HT1080 (cell line): ENCODE measurements at places on chromosomes 11 and 22. TPM values are rescaled to one million over a fixed set of nuclear protein-coding genes. Genes with fewer than 3 reads are reported as not detected.

- no peak for DNase-seq
These were observed 28.0 kb downstream of the ATL3 start for GRCh38 chr11:63643205-63643604.

DNA sequence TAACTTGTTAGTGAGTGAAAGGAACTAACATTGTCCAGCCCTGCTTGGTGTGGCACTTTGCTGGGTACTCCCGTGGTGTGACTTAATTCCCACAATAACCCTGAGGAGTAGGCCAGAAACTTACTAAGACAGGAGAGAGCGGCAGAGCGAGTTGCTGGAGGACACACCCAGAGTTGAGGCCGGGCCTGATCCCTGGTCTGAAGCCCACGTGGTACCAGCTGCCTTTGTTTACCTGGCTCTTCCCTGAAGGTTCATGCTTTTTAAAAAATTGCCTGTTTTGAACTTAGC lies 594 bp downstream of the MPST start:
- peak; percentile 32 for DNase-seq

GRCh38 chr11:65588199-65589054 lies 7.2 kb downstream of the KCNK7 start:
- peak; percentile 57 for DNase-seq

Gene EFCAB6
- not detected in 2 replicates for total RNA-seq

DNA sequence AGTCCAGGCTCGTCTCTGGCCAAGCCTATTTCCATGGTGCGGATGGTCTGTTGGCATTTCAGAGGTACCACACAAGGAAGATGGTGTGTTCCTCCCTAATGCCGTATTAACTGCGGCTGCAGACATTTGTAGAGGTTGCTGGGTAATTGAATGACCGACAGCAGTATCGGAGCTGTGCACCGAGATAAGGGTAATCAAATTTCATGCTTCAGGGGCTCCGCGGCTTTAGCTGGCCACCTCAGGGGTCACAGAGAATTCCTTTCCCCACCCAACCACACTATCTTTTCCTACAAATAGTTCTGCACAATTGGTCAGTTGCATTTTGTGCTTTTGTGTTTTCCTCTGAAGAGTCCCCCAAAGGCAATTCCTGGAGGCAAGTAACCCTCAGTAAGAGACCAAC lies 297.4 kb downstream of the OPCML start:
- DNase-seq, result no peak

Gene SEPTIN5
- 2.3 and 2.8 TPM in 2 replicates for total RNA-seq

GRCh38 chr11:3375552-3375951 lies 3.4 kb downstream of the ZNF195 start:
- DNase-seq, result no peak
